ENCODE measurements at places on chromosomes 11 and 22.

- DNase-seq, result no peak
These were observed 60.9 kb downstream of the SMIM38 start for GRCh38 chr11:69216647-69217051.

- DNase-seq, result no peak
These were observed 106.9 kb downstream of the SYN3 start for GRCh38 chr22:32951076-32951806.

GRCh38 chr11:73974604-73975478 lies 7.8 kb downstream of the UCP2 start:
- DNase-seq, result no peak

DNA sequence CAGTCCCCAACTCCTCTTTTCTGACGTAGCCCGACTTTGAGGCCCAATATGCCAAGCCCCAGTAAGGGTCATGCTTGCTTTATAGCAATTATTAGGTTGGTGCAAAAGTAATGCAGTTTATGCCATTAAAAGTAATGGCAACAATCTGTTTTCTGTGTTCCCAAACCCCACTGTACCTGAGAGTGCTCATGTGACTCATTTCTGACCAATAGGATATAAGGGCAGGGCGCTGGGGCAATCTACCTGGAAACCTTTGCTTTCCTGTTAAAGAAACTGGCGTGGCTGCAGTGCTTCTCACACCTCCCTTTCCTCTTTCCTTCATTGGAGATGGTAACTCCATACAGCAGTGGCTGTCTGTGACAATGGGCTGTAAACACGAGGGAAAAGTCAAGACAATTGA lies 78.9 kb upstream of the MPPED2 start:
- DNase-seq, result no peak

GRCh38 chr11:46064221-46064620 lies 57.0 kb downstream of the PHF21A start:
- no peak for DNase-seq

GRCh38 chr11:73189723-73190556 lies 28.1 kb upstream of the P2RY2 start:
- no peak for DNase-seq

GRCh38 chr11:118612378-118612777 lies 5.0 kb downstream of the PHLDB1 start:
- no peak for DNase-seq

- DNase-seq, result no peak
These were observed 22.8 kb downstream of the SERPIND1 start for GRCh38 chr22:20796731-20797130.

GRCh38 chr11:100735949-100736675 lies 49.0 kb downstream of the ARHGAP42 start:
- DNase-seq, result no peak

DNA sequence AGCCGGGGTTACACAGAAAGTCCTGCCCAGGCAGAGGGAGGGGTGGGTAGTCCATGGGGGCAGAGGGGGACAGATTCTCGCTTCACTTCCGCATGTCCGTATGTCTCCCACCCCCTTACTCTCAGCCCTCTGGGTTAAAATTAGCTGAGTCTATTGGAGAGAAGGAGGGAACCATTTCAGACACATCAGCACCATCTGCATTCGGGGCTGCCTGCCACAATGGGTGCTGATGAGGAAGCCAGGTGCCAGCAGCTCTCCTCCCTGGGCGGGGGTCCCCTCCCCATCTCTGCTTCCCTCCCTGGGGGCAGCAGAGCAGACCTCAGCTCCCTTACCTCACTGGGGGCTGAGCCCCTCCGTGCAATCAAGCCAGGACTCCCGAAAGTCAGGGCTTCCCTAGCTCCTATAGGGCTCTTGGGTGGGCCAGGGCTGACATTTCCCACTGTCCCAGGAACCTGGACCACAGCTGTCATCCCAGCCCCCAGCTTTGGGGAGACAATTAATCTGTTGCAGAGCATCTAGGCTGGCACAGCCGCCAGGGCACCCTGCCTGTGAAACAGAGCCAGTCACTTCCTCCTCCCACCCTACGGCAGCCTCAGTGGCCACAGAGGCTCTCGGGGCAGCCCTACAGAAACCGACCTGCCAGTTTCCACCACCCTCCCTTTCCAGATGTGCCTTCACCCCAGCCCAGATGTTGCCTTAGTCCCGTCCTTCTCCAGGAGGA lies 67.3 kb downstream of the PDE2A start:
- no peak for DNase-seq

GRCh38 chr11:47408598-47409439 lies 429 bp downstream of the SLC39A13 start:
- peak; percentile 47 for DNase-seq

DNA sequence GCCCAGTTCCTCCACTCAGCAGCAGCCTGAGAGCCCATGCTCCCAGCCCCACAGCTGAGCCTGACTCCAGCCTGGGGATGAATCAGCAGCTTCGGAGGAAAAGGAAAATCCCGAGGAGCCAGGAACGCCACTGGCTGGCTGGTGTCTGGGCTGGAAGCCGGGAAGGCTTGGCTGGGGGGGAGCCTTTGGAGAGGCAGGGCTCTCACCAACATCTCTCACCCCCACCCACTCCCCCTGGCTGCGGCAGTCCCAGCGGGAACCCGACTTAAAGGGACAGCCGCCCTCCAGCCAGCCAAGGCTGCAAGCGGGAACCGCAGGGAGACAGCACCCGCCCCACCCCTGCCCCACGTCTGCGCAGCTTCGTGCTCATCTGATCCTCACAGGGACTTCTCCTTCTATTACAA lies 28.4 kb downstream of the KIAA0930 start:
- DNase-seq, result no peak

GRCh38 chr22:38291201-38291777 lies 18.5 kb upstream of the TMEM184B start:
- DNase-seq, result no peak

GRCh38 chr11:60914633-60915247 lies 782 bp downstream of the TMEM109 start:
- DNase-seq, result no peak

DNA sequence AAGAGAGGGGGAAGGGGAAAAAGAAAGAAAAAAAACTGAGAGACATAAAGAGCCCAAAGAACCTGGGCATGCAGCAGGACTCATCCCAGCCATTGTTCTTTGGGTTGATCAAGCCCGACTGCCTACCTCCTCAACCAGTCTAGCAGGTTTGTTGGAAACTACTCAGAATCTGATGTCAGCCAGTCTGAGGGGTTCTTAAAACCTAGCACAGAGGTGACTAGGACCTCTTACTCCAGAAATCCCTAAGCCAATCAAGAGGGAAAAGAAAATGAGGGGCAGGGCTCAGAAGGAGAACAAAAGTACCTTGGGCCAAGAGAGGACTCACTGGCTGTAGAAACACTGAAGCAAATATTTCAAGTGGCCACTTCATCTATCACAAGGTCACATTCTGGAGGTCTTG lies 228.0 kb downstream of the AASDHPPT start:
- DNase-seq, result no peak

GRCh38 chr11:90407350-90407749 lies 184.5 kb upstream of the CHORDC1 start:
- no peak for DNase-seq

- no peak for DNase-seq
These were observed 27.3 kb downstream of the MAFF start for GRCh38 chr22:38228873-38229740.

- DNase-seq, result peak; percentile 30
These were observed 101.0 kb downstream of the GGTLC2 start for GRCh38 chr22:22745225-22746060.

GRCh38 chr11:3109434-3109833 lies 52.2 kb upstream of the CARS1 start:
- no peak for DNase-seq

DNA sequence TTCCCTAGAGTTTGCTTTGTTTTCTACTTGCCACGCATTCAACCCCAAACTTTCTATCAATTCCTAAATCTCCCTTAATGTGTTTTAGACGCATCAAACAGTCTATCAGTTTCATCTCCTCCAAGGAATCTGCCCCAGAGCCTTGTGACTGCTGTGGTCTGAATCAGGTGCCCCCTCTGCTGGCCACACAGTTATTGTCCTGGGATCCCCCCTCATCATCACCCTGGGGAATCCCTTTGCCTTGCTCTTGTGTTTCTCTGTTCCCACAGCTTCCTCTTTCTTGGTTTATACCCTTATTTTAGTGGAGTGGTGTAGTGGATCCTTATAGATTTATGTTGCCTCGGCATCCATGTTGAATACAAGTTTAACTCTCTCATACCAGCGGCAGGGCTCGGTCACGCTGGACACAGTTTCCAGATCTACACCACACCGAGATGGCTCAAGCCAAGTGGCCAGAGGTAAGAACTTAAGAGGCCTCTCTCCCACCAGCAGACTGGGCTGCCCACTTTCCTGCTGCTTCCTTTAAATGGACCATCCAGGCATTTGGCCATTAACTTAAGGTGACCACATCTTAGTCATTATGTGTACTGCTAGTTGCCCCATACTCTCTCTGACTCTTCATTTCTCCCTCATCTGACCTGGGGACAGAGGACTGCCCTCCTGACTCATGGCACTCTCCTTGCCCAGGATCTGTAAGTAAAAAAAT lies 8.2 kb downstream of the UPB1 start:
- DNase-seq, result peak; percentile 41

DNA sequence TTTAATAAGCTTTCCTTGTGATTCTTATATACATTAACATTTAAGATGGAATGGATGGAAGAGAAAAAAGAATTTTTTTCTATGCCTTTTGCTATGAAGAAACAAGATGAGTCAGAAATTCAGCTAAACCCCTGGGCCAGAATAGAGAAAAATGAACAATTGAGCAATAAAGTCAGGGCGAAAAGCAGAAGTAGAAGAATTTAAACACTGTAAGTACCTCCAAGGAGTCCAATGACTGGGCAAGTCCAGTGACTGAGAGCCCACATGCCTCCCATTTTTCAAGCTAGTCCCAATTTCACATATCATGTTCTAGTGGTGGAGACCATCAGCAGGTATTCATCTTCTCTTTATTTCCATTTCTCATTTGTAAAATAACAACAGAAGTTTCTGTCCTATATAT lies 18.6 kb upstream of the APLP2 start:
- DNase-seq, result no peak

DNA sequence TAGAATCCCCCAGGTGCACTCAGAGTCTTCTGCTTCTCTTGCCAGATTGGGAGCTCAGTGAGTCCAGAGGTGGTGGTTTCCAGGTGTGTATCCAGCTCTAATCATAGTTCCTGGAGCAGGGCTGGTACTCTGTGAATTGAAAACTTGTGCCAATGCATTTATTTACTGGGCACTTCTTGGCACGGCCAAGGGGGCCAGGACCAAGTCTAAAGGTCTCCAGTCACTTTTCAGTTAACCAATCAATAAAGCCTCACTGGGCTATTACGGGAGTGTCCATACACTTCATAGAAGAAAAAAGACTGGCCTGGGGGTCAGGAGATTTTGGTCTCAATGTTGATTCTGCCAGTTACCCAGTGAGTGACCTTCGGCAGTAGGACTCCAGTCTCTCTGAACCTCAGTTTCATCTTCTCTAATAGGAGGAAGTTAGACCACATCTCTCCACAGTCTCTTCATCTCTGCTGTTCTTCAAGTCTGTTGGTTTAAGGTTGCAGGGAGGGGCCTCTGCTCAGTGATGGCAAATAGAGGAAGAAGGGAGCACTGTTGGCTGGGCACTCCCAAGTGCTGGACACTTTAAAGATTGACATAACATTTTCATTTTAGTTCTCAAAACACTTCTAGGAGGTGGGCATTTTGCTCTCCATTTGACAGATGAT lies 188.5 kb upstream of the E2F8 start:
- no peak for DNase-seq

- DNase-seq, result no peak
These were observed 30.4 kb downstream of the USH1C start for GRCh38 chr11:17513853-17514252.

GRCh38 chr11:69101115-69101791 lies 52.5 kb downstream of the TPCN2 start:
- DNase-seq, result peak; percentile 58

DNA sequence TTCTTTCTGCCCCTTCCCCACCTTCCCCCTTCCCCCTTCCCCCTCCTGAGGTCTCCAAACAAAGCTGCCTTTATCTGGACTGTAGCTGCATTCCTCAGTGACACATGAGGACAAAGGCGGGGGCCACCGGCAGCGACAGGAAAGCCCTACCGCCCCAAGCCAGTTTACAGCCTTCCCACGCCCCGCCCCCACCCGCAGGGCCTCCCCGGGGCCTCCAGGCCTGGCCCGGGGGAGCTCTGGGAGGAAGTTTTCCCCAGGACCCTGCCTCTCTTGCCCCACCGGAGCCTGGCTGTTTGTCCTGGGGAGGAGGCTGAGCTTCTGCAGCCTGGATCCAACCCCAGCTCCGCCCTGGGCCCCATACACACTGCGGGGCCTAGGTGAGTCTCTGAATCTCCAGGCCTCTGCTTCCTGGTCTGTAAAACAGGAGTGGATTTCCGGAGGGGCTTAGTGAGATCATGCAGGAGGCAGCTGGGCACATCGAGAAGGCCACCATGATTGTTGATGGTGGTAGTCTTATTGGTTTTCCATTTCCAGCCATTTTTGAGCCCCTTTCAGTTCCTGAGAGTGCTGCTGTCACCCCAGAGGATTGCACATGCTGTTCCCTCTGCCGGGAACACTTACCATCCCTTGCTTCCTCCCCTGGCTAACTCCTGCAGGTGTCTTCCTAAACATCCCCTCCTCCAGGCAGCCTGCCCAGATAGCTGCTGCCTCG lies 130.7 kb downstream of the MN1 start:
- no peak for DNase-seq

DNA sequence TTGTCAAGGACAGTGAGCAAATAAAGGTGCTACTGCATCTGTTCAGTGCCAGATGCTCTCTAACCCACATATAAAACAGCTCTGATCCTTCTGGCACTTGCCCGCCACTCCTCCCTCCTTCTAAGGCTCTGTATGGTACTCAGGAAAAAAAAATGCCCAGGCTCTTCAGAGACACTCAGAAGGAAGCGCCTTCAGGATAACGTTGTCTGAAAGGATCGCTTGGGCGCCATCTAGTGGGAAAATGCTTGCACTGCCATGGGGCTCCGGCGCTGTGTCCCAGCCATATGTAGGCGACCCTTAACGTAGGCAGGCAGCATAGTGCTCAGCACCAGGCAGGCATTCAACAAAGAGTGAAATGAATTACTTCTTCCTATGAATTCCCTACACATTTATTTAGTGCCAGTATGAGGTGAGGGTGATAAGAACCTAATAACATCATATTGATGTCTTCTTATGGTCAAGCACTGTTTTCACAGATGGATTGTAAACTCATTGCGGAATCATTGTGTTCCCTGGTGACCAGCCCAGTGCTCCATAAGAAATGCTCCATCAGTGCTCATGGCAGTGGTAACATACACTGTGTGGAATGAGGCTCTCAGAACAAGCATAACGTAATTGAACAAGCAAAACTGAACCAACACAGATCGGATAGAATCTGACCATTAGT lies 39.6 kb downstream of the PAMR1 start:
- peak; percentile 48 for DNase-seq

DNA sequence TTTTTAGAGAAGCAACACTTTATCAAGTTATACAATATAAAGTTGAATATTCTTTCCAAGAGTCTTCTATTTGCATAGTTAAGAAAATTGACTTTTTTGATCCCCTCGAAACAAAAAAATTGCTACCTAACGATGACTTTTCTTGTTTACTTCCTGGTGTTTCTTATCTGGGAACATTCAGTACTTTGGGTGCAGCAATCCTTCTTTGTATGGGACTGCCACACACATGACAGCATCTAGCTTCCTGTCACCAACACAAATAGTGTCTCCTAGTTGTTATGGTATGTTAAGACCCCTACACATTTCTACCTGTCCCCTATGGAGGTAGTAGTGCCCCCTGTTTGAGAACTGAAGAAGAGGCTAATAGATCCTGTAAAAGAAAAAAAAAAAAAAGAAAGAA lies 841.7 kb upstream of the FAT3 start:
- no peak for DNase-seq

- DNase-seq, result no peak
These were observed 73.0 kb upstream of the SHISAL1 start for GRCh38 chr22:44385781-44386180.

- no peak for DNase-seq
These were observed 52.4 kb upstream of the CD5 start for GRCh38 chr11:61049859-61050258.

Measured in CD4-positive, alpha-beta memory T cell (primary cell).